ENCODE measurements at places on chromosomes 16 and 17.

GRCh38 chr16:87127766-87128147 is 189.4 kb downstream of the C16orf95 start:
- DNase-seq, result no peak

- no peak for DNase-seq
Measured at GRCh38 chr16:4409081-4409932, 7.1 kb downstream of the CORO7 start.

DNA sequence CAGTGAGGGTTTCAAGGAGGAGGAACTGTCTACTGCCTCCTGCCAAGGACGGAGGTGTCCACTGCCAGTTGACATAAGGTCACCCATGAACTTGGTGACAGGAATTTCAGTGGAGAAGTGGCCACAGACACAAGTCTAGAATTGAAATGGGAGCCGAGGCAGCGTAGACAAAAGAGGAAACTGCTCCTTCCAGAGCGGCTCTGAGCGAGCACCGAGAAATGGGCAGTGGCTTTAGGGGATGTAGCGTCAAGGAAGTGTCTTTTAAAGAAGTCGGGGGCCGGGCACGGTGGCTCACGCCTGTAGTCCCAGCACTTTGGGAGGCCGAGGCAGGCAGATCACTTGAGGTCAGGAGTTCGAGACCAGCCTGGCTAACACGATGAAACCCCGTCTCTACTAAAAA is 3.1 kb upstream of the SERPINF1 start:
- DNase-seq, result no peak

- DNase-seq, result no peak
Measured at GRCh38 chr16:23615805-23616204, 19.7 kb upstream of the NDUFAB1 start.

GRCh38 chr17:73027130-73027741 is 65.3 kb downstream of the SLC39A11 start:
- no peak for DNase-seq

GRCh38 chr16:67843343-67843765 is 1.2 kb downstream of the THAP11 start:
- no peak for DNase-seq

DNA sequence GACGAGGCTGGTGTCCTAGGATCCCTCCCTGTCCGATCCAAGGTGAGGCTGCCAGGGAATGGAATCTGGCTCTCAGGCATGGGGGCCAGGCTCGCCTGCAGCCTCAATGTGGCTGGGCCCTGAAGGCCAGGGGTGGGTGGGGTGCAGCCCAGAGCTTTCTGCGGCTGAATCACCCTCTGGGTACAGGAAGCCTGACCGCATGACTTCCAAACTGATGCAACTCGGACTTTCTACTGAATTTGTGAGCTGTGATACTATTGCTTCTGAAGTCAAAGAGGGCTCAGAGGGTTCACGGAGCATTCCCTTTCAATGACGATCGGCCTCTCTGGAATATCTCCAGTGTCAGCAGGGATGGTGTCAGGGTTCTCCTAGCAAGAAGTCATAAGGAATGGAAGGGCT is 123.7 kb downstream of the METRNL start:
- DNase-seq, result peak; percentile 99
